DMS79 (cell line): ENCODE measurements at places on chromosomes 5 and 9.

DNA sequence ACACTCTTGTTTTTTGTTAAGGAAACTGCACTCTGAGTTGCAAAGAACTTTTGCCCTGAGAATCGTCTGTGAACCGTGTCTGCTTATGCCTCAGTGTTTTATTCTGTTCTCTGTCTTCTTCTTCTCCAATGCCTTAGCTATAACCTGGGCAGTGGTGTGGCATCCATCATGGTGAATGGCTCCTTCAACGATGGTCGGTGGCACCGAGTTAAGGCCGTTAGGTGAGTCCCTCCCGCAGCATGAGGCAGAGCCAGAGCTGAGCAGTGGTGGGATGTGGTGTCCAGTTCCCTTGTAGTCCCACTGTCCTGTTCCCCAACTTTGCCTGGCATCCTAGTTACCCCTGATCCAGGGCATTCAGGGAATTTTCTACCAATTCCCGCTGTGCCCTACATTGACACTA, 98.3 kb downstream of the LIFR start:
- DNase-seq, result no peak

DNA sequence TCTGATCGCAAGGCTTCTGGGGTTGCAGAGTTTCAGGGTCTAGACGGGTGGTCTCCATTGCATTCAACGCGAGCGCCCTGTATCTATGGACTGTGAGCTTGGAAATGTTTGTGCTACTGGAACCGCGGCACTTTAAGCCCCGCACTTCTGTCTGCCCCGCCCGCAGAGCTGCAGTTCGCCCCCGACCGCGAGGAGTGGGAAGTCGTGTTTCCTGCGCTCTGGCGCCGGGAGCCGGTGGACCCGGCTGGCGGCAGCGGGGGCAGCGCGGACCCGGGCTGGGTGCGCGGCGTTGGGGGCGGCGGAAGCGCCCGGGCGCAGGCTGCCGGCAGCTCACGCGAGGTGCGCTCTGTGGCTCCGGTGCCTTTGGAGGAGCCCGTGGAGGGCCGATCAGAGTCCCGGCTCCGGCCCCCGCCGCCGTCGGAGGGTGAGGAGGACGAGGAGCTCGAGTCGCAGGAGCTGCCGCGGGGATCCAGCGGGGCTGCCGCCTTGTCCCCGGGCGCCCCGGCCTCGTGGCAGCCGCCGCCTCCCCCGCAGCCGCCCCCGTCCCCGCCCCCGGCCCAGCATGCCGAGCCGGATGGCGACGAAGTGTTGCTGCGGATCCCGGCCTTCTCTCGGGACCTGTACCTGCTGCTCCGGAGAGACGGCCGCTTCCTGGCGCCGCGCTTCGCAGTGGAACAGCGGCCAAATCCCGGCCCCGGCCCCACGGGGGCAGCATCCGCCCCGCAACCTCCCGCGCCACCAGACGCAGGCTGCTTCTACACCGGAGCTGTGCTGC, 1.0 kb downstream of the ADAMTS19 start:
- no peak for DNase-seq

DNA sequence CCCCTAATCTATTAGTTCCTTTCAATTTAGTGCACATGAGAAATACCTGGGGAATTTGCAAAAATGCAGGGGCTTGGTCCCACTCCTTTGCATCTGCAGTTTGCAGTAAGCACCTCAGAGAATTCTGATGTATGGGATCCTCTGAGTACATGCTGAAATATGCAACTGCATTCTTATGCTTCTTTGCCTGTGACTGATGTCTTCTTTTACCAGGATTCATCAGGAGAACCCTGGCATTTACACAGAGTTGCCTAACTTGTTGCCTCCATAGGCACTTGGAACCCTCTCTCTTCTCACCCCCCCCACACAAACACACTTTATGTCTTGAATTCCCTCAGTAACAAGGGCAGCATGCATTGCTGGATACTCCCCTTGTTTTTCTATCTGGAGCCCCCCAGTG, 173.1 kb downstream of the KDM4C start:
- DNase-seq, result no peak

- DNase-seq, result no peak
Observed at GRCh38 chr9:108017671-108018070, 528.1 kb upstream of the KLF4 start.

- no peak for DNase-seq
Observed at GRCh38 chr9:124010665-124011321, 775 bp upstream of the LHX2 start.

- no peak for DNase-seq
Observed at GRCh38 chr5:91007780-91008402, 375.2 kb downstream of the ARRDC3 start.

GRCh38 chr5:1421521-1422341, 23.5 kb downstream of the SLC6A3 start:
- no peak for DNase-seq

DNA sequence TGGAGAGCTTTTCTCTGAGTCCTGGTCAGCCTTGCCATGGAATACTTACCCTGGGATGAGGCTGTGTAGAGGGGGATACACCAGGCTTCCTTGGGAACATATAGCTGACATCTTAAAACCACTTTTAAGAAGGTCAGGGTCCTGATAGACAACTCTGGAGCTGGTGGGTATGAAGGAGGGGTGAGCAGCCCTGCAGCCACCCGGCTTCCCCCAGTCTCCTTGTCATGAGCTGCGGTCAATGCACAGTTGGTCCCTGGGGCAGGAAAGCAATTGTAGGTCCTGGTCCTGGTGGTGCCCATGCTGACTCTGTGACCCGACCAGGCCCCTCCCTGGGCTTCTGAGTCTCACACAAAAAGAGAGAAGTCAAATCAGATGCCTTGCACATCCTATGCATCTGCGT, 63.6 kb downstream of the MRPL36 start:
- DNase-seq, result no peak

DNA sequence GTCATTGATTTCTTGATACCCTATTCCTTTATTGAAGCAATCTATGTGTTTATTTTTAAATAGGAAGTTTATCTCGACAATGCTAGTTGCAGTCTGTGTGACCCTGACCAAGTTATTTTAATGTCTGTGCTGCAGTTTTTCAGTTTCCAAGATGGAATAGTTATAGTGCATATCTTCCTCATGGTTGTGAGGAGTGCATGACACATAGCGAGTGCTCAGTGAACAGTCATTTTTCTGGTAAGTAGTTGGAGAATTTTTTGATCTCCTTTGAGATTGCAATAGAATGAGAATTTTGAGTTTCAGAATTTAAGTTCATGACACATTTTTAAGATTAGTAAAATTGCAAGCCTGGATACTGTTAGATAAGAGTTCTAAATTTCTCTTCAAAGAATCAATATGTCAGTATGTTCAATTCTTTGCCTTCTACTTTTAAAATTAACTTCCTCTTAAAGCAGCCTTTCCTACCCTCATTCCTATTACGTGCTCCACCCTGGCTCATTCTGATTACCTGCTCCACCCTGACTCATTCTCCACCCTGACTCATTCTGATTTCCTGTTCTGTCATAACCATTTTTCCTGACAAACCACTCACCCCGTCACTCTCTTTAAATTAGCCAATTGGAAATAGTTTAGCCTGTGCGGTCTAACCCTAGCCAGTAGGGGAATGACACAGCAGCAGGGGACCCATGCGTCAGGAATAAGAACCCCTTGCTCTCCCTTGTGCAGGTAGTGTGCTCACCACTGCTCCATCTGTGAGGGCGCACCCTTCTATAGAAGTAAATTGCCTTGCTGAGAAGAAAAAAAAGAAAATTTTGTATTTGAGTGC, 30.7 kb downstream of the SPIN1 start:
- no peak for DNase-seq

GRCh38 chr9:98251551-98251950, 3.9 kb downstream of the TBC1D2 start:
- DNase-seq, result no peak

GRCh38 chr5:1685066-1685465, 114.6 kb downstream of the MRPL36 start:
- DNase-seq, result no peak
